ENCODE measurements at places on chromosomes 6 and 20.

GRCh38 chr20:21322921-21323331, 19.8 kb downstream of the XRN2 start:
- no peak for DNase-seq

DNA sequence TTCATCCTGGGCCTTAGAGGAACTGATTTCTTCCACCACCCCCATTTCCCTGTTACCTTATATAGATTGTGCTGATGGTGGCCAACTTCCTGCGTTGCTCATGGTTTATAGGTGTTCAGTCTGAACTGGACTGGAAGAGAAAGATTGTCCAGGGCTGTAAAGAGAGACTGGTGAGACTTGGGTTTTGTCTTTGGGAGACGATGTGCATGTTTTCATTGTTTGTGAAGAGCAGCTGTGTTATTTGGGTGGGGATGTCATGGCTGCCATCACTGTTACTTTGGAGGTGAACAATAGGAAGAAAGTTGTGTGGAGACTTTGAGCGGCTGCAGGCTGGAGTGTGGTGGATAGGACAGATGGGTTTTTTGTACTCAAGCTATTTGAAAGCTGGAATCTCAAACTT, 15.6 kb upstream of the MPC1 start:
- DNase-seq: no peak

- no peak for DNase-seq
These were observed 269.0 kb downstream of the SMOC2 start for GRCh38 chr6:168709991-168710390.

DNA sequence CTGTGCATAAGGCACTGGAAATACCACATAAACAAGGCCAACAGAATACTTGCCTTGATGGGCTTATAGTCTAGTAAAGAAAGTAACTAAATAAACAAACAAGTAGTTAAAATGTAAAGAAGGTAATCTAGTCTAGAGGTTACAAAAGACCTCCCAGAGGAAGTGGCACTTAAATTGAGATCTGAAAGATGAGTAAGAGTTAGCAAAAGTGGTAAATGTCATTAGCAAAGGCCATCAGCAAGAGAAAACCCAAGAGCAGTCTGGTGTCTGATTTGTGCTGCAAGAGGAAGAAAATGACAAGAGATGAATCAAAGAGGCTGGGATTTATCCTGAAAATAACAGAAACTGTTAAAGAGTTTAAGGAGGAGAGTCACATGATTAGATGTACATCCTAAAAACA, 96.6 kb upstream of the SMLR1 start:
- no peak for DNase-seq

- no peak for DNase-seq
These were observed 37.3 kb downstream of the SH3BGRL2 start for GRCh38 chr6:79668381-79668780.

- no peak for DNase-seq
These were observed 28.4 kb downstream of the GPX6 start for GRCh38 chr6:28486988-28487742.

DNA sequence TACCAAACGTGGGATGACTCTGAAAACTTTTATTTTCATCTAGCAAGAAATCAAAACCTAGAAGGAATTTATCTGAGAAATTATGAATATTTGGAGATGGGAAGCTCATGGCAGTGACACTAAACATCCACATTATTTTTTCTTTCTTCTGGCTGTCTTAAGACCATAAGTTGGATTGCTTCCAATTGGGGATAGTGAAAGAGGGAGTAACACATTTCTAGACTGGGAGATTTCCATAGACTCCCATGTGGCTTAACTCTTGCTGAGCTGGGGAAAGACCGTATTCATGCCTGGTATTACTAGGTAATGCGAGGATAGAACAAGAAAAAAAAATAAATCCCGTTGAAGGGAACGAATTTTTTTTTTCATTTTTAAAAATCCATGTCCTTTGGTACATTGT, 120.0 kb downstream of the UTRN start:
- peak; percentile 27 for DNase-seq

GRCh38 chr6:80464901-80465300, 358.4 kb downstream of the BCKDHB start:
- DNase-seq: no peak

All from endothelial cell of umbilical vein (primary cell).